Stimulated activated CD8-positive, alpha-beta memory T cell treated with anti-CD3 and anti-CD28 coated beads, Interleukin-15, amount 100 ng/mL, for 24 hours (primary cell): ENCODE measurements at places on chromosomes 7 and 10.

- no peak for DNase-seq
Measured at GRCh38 chr10:28946479-28946878, 269.2 kb downstream of the BAMBI start.

GRCh38 chr10:126872768-126873167 is 32.5 kb upstream of the DOCK1 start:
- DNase-seq: no peak

- DNase-seq: no peak
Measured at GRCh38 chr10:114713525-114714090, 55.5 kb upstream of the ABLIM1 start.

DNA sequence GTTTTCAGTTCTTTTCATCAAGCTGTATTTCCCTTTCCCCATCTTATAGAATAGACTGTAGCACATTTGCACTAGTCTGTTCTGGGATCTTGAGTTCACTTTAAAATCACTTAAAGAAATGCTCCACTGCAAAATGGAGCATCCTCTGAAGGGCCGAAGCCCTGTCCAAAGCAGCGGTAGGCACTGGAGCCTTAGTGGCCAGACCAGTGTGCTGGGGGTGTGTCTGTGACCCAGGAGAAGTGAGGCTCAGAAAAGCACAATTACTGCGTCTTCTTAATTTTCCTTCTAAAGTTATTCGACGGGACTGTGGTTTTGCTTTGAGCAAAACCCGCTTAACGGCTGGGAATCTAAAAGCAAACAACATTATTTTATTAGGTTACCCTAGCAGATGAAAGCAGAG is 205.7 kb downstream of the SLC25A13 start:
- DNase-seq: no peak

- no peak for DNase-seq
Measured at GRCh38 chr7:148214101-148214500, 376.5 kb upstream of the C7orf33 start.

GRCh38 chr7:157972914-157973313 is 614.7 kb downstream of the PTPRN2 start:
- no peak for DNase-seq

DNA sequence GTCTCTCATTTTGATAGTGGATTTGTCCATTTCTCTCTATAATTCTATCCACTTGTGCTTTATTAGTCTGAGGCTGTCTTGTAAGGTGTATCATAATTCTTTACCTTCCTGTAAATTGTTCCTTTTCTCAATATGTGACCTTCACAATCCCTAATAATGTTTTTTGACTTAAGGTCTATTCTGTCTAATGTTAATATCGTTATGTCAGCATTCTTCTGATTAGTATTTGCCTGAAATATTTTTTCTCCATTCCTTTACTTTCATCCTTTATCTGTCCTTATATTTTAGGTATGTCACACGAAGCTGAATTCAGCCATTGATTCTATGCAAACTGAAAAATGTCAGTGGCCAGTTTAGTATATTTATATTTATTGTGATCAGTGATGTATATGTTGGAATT is 99.8 kb downstream of the HBP1 start:
- DNase-seq: no peak

- DNase-seq: no peak
Measured at GRCh38 chr10:60446851-60447250, 57.2 kb upstream of the ANK3 start.

- DNase-seq: no peak
Measured at GRCh38 chr7:77837275-77837674, 38.7 kb downstream of the PHTF2 start.

GRCh38 chr7:121385800-121386179 is 10.3 kb downstream of the FAM3C start:
- DNase-seq: no peak

- DNase-seq: no peak
Measured at GRCh38 chr10:5595095-5595494, 70.3 kb downstream of the CALML3 start.

- no peak for DNase-seq
Measured at GRCh38 chr10:131729938-131730660, 170.7 kb upstream of the PPP2R2D start.

GRCh38 chr7:122054393-122054792 is 89.7 kb downstream of the AASS start:
- DNase-seq: no peak

GRCh38 chr7:20601121-20601520 is 14.3 kb upstream of the ABCB5 start:
- DNase-seq: no peak

DNA sequence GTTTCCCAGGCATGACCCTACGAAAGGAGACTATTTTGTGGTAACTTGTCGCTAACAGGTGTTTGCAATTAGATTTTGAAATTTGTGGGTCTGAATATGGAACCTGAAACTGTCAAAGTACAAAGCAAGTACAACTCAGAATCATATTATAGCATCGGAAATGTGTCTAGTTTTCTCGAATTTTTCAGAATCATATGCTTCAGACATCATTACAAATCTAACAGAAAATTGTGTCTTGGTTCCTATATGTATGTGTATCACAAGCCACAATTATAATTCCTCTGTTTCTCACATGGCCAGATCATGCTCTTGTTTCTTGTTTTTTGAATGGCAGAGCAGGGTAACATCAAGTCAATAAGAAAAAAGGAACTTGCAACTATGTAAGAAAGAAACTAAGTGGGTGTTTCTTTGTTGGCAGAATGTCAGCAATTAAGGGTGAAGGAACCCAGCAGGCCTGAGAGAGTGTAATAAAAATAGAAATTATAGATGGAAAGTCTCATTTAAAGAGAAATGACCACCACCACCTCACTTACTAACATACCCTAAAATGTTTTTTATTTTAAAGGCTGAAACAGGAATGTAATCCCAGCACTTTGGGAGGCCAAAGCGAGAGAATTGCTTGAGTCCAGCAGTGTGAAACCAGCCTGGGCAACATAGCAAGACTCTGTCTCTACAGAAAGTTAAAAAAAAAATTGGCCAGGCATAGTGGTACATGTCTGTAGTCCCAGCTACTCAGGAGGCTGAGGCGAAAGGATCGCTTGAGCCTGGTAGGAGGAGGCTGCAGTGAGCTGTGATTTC is 51.3 kb downstream of the PRTFDC1 start:
- DNase-seq: no peak

DNA sequence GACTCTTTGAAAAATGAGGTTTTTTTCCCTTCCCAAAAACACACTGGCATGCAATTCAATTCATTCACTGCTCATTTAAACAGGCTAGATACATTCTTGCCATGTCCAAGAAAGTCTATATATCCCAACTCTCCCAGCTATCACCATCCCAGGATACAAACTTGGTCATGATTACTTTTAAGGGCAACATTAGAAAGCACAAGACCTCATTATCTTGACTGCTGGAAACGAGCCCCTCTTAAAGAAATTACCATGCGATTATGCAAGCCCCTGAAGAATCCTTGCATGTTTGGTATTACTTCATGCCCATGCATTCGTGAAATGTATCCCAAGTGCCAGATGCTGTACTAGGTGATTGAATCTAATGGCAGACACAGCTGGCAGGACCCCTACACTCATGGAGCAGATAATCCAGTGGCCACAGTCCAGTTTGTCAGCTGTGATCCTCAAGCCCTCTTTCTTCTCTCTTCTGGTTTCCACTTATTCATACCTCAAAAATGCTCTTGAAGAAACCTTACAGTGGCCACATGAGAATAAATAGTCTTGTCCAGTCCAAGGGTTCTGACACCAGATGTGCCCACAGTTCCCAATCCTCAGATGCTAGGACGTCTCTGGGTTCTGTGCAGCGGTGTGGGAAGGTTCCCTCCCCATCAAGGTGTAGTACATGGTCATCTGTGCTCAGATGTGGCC is 103.7 kb upstream of the HABP2 start:
- no peak for DNase-seq

DNA sequence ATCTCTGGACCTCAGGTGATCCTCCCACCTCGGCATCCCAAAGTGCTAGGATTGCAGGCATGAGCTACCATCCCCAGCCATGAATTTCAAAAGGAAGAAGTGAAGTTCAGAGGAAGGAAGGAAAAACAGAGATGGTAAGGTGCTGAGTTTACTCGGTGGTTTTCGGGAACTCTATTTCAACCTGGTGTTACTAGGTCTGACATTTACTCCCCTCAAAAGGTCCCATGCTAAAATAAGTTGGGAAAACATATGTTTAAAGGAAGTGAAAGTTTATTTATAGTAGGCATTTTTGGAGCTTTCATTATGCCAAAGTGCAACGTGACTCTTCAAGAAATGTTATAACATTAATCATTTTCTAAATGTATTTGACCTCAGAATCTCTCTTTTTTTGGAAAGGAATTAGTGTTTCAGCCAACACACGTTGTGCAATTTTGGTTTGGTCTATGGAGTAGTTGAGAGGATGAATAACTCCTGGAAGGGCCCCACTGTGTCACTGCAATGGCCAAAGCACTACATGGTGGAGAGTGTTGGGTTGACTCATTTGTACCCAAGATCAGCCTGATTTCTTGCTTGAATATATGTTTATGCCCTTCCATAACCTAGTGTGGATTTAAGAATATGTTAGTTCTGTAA is 114.7 kb upstream of the FAM171A1 start:
- no peak for DNase-seq

DNA sequence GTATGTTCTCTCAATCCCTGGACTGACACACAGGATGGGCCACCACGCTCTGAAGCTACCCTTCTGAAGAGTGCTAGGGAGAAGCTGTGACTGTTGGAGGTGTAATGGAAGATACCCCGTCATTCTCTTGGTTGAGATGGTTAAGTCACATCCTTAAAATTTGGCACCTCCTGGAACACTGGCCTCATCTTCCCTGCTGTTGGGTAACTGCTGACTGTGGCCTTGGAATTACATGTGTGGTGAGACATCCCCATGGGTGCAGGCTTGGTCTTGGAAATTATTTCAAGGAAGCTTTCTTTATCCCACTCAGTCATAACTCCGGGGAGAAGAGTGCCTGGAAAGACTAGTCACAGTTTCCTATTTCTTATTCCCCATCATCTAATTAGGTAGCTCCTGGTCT is 62.0 kb downstream of the LRMDA start:
- DNase-seq: no peak

GRCh38 chr7:94492601-94493000 is 17.0 kb upstream of the CASD1 start:
- no peak for DNase-seq

DNA sequence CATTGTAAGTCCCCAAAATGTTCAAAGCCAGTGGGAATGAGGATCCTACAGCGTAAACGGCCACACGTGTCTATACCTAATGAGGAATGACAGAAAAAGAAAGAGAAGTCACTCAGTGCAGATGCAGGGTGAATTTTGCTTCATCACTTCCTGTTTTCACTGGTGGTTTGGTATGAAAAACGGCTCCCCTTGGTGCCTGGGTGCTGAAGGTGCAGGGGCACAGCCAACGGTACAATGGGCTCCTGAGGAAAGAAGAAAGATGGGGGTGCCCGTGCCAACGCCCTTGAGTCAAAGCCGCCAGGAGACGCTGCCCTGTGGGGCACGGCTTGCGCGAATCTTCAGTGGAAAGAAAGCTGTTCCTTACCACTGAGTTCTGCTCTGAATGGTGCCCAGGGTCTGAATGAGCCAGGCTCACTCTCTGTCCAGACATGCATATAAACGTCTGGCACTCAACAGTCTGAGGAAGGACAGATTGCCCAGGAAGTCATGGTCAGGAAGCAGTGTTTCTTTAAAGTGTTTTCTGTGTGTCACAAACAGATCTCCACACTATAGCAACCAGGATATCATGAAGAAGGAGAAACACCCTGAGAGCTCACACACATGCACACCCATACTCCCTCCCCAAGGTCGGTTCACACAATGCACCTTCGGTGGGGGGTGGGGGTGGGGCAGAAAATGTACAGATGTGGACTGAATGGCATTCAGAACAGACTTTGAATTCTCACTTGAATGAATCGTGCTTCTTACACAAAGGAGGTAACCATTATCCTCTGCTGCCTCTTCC is 105.8 kb downstream of the ELMO1 start:
- no peak for DNase-seq

GRCh38 chr7:82141427-82141826 is 302.1 kb downstream of the CACNA2D1 start:
- DNase-seq: no peak

- DNase-seq: no peak
Measured at GRCh38 chr7:127812540-127812939, 160.5 kb downstream of the SND1 start.

GRCh38 chr7:111266613-111267012 is 175.7 kb downstream of the LRRN3 start:
- DNase-seq: no peak

DNA sequence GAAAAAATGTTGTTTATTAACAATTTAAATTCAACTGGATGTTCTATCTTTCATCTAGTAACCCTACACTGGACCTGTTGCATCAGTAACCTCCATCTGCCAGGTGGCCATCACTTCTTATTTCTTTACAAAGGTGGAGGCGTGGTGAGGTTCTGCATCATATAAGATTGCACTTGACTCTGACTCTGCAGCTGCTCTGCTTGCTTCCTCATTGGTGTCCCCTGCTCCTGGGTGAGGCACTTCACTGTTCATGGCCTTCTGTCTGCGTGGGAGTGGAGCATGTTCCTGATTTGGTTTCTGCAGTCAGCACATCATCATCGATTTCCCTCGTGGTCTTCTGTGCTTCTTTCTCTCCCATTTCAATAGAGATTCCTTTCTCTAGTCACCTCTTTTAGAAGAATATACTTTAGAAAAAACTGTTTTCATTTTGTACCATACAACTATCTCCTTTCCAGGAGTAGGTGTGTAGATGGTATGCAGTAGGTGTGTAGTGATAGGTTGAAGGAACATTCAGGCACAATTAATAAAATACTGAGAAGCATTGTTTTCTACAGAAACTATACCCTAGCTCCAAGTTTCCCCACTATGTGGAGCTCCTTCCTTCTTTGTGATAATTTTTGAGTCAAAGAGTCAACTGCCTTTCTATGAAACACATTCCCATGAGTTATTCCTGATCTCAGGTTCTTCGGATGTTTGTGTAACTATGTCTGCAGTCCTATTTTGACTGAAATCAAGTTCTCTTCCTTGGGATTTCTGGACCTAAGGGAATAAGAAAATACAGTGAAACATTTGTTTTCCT is 231.7 kb upstream of the CNTNAP2 start:
- no peak for DNase-seq

DNA sequence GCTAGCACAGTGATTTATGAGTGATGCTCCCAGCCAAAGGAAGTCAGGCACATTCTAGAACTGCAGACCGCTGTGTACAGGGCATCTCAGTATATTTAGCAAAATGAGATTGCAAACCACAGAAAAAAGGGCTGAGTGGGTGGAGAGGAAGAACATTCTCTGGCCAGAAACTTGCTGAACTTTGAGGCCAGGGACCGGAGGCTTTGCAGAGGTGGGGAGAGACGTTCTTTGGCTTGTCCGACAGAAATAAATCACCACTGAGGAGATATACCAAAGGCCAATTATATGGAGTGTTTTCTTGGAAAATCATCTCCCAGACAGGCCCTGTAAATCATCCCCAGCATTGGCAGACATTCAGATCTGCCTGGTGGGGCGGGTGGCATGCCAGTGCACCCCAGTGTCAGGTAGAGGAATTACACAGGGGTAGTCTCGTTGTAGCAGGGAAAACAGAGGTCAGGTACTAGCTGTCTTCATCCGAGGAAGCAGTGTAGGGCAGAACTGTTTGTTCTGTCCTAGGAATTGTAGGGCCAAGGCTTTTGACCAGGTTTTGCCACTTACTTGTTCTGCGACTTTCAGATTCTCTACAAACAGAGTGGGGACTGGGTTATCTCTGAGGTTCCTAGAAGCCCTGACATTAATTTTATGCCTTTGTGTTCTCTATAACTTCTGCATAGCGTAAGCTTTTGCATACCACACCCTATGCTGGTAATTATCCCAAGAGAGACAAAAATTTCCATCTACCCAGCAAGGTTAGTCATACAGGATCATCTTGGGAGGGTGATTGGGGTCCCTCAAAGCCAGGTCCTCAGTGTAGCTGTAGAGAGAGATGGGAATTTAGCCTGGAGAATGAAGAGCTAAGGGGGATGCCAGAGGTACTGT is 655.6 kb downstream of the LRMDA start:
- DNase-seq: no peak

GRCh38 chr10:123715546-123715945 is 49.4 kb downstream of the GPR26 start:
- no peak for DNase-seq
